ENCODE measurements at places on chromosomes 5 and 9. TPM values are rescaled to one million over a fixed set of nuclear protein-coding genes. Genes with fewer than 3 reads are reported as not detected.

GRCh38 chr9:6692433-6692832 lies 46.9 kb upstream of the GLDC start:
- no peak for DNase-seq

Gene THBS4
- total RNA-seq: 1.4 TPM

DNA sequence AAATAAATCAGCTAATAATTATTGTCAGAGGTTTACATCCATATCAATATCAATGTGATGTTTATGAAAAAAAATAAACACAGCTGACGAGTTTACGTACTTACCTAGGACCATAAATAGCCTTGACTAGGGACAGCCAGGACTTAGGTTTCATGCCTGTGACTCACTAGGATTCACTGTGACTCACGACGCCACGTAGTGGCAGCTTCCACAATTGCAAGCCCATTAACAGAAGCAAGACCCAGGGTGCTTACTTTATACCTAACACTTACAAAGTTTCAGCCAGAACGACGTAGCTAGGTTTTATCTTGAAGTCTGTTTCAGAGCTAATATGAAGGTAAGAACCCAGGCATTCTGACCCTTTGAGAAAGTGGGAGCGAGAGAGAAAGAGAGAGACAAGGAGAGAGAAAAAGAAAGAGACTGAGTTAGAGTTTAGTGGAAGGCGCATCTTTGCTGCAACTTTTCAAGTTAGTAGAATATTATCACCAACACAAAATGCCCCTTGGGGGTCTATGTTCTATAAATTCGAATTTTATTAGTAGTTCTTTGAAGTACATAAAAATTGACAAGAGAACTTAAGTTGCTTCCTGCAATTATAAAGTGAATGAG lies 191.2 kb downstream of the GNA14 start:
- DNase-seq: peak; percentile 87

GRCh38 chr9:110049699-110050450 lies 158.1 kb downstream of the C9orf152 start:
- DNase-seq: no peak

GRCh38 chr5:177366528-177367322 lies 9.0 kb downstream of the RGS14 start:
- no peak for DNase-seq

- no peak for DNase-seq
These were observed 51.9 kb upstream of the SNAPC3 start for GRCh38 chr9:15370466-15371447.

Gene MLANA
- total RNA-seq: not detected

DNA sequence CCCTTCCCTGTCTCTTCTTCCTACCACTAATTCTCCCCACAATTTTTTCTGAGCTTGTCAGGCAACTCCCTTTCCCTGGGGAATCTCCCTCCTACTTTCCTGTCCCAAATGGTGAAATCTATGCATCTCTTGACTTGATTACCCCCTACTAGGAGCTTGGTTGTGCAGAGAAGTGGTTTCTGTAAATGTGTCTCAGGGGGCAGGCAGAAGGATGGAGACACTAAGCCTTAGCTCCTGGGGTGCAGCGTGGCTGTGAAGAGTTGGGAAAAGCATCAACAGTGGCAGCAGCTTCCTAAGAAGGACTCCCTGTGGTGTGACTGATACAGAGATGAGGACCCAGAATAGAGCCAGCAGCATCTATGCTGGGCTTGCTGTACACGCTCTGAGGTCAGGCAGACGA lies 62.3 kb downstream of the NRG2 start:
- DNase-seq: no peak

Gene OR1Q1
- not detected for total RNA-seq
